NCI-H1417 (cell line): ENCODE measurements at places on chromosomes 1 and 21.
A peak's percentile ranks its signal among the peaks of the same experiment; 100 is the strongest.

DNA sequence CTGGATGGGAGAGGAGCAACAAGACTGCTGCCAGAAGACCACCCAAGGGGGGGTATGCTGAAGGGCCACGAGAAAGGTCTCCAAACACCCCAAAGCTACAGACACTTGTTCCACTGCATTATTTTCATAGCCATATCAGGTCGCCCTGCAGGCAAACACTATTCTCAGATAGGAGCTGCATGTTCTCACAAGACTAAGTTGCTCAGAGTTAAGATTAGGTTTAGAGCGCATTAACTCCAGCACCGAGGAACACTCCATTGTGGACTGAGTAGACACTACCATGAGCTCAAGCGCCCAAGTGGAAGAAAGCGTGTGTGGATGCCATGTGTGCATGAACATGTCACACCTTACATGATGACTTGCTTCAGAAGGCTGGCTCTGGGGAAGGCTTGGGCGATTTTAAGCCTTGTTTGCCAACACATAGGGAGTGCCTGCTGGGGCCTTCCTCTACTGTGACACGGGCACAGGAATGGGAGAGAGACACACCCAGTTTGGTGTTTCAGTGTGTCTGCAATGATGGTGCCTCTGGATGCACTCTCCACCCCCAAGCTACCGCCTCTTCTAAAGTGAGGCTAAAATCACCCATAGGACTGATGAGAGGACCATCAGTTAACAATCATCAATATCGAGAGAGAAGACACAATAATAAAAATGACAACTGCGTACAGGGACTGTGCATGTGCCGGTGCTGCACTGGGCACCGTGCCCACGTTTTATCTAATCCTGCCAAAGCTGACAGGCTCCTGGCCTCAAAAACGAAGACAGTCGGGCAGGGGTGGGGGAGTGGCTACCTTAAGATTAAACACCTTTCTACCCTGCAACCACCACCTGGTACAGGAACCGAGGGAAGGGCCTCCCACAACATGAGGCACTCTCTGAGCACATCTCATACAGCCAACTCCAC lies 34.9 kb downstream of the SSBP3 start:
- no peak for DNase-seq

GRCh38 chr1:17393230-17393629 lies 21.2 kb downstream of the PADI6 start:
- no peak for DNase-seq

GRCh38 chr1:101043776-101044175 lies 18.2 kb upstream of the DPH5 start:
- DNase-seq, result no peak

DNA sequence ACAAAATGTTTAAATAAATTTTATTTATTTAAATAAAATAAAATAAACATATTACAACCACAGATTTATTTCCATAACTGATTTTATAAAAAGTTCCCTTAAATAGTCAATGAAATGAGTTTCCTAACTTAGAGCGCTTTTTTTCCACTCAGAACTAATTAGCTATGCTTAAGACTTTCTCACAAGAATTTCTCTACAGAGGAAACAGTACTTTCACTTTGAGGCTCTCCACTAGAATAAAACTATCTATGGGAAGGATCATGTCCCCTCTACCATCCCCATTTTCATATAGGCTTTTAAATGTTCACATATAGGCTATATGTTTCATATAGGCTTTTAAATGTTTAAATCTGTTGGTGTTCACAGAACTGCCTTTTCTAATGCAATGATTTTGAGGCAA lies 40.0 kb upstream of the DPH5 start:
- no peak for DNase-seq

GRCh38 chr1:25616095-25616986 lies at the start of gene MAN1C1:
Gene MAN1C1 (plus strand): TSS chr1:25616791. CDS start chr1:25617798, 1,007 bp downstream.
- peak; percentile 97 for DNase-seq
